ENCODE measurements at places on chromosomes 6 and 20.

GRCh38 chr6:9458424-9458823 is 956.5 kb downstream of the TFAP2A start:
- DNase-seq = no peak

DNA sequence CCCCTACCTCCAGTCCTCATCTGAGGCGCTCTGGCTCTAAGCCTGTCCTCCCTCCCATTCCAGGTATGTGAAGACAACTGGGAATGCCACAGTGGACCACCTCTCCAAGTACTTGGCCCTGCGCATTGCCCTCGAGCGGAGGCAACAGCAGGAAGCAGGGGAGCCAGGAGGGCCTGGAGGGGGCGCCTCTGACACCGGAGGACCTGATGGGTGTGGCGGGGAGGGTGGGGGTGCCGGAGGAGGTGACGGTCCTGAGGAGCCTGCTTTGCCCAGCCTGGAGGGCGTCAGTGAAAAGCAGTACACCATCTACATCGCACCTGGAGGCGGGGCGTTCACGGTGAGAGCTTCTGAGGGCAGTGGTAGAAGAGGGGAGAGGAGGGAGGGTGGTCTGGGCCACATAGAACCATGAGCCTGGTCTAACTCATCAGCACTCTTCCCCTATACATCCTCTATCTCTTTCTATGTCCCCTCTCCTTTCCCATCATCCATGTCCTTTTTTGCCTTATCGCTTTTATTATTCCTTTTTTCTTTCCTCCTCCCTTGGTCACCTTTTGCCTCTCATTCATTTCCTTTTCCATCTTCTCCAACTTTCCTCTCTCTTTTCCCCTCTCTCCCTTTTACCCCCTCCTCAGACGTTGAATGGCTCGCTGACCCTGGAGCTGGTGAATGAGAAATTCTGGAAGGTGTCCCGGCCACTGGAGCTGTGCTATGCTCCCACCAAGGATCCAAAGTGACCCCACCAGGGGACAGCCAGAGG is 3.5 kb downstream of the RING1 start:
- DNase-seq = no peak

DNA sequence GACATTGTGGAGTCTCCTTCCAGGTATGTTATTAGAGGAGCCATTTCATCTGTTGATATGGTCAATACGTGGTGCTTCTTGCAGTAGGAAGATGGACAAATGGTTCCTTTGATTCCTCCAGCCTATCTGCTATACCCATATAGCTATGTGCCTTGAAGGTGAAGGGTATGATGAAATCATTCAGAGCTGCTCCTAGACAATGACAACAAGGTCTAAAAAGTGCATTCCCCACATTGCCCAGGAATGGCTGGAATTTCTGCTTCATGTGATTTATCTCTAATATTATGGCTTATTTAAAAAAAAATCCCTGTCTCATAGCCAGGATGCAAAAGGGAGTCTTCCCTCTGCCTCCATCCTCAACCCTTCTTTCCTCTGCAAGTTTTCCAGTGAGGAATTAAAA is 14.1 kb downstream of the DAAM2 start:
- DNase-seq = no peak

DNA sequence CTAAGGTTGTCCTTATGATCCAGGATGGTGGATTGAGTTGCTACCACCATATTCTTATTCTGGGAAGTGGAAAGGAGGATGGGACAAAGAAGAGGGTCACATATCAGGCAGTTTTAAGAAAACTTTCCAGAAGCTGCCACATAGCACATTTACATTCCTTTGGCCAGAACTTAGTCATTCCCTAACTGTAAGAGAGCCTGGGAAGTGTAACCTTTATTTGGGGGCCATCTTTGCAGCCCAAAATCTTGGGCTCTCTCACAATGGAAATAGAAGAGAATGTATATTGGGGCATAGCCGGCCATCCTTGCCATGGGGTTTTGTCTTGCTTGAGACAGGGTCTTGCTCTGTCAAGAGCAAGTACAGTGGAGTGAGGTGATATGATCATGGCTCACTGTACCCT is 8.4 kb downstream of the ZNF341 start:
- no peak for DNase-seq

GRCh38 chr20:32457479-32457986 is 99.4 kb downstream of the ASXL1 start:
- DNase-seq = no peak

GRCh38 chr6:148470606-148471465 is 128.2 kb downstream of the SASH1 start:
- no peak for DNase-seq

DNA sequence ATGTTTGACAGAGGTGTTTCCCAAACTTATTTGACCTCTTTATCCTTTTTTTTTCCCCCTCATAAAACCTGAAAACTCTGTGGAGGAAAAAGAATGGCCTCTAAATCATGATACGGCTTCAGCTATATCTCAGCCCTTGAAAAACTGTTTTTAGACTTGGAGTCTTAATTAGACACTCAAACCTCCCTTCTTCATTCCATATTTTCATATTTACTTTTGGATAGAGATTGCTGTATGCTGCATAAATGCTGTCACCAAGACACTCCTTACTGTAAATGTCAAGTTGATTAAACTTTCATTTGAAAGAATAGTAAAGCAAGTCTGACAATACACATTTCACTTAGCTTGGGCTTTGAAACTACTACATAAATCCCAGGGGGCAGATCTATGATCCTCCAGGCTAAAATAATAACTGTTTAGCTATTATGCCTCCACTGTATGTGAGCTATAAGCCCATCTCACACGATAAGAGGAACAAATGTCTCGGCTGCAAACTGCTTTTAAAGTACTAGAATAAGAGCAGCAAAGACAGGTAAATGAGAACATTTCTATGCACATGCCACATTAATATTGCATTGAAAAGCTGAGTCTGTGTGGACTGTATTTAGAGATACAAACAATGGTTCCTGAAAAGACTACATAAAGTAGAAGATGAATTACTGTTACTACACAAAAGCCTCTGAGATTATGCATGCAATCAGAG is 141.3 kb upstream of the HMGN3 start:
- no peak for DNase-seq

DNA sequence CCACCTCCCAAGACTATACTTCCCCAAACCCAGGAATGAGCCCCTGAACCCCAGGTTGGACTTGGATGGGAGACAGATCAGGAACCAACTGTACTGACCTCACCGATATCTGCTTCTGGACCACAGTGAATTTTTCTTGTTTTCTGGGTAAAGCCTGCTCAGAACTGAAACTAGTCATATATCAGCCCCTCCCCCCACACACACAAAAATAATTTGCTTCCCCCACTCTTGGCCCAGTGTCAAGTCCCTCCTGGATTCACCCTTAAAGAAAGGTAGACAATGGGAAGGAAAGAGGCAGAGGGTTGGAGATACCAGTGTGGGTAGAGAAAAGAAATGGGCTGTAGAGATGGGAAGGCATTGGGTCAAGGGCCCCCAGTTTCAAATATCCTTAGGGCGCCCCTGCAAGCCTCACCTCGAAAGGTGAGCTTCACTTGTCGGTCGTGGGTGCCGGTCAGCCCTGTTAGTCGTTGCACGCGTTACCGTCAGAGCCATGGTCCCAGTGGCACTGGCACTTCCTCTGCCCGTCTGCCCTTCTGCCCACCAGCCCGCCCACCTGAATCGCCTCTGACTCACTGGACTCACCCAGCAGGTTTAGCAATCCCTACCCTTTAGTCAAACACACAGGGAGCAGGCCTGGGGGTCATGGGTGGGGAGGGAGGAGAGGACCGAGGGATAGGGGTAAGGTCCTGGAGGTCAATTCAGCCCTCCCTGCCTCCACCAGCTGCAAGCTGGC is 8.5 kb upstream of the SPAG4 start:
- DNase-seq = no peak

DNA sequence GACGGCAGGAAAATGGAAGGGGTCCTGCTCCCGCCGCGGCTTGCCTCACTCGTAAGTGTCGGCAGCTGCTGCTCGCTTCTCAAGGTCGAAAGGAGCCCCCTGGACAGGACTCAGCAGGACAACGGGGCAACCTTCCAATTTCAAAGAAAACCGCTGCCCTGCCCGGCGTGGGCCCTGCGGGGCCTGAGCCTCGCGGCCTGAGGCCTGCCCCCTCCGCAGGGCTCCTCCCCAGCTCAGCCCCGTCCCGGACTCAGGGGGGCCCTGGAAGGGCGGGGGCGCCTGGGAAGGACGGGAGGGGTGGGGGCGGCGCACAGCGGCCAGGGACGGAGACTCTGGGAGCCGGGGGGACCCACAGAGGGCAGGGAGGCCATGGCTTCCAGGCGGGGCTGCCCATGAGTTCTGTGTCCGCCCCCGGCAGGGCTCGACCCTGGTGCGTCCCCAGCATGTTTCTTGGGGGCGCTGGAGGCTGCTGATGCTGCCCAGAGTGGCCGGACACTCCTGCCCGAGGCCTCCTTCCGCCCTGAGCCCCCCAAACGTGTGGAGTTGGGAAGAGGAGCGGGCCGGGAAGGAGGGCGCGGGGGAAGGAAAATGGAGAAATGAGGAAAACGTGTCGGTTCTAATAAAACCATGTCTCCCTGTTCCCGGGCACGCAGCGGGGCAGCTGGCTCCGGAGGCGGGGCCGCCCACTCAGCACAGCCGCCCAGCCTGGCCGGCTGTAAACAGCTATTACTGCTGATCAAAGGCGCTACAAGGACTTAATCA is 114.6 kb downstream of the DLL1 start:
- DNase-seq = no peak

- DNase-seq = no peak
Observed at GRCh38 chr6:45514454-45515230, 136.9 kb upstream of the SUPT3H start.

- DNase-seq = no peak
Observed at GRCh38 chr6:143734641-143735063, 56.9 kb downstream of the PHACTR2 start.

DNA sequence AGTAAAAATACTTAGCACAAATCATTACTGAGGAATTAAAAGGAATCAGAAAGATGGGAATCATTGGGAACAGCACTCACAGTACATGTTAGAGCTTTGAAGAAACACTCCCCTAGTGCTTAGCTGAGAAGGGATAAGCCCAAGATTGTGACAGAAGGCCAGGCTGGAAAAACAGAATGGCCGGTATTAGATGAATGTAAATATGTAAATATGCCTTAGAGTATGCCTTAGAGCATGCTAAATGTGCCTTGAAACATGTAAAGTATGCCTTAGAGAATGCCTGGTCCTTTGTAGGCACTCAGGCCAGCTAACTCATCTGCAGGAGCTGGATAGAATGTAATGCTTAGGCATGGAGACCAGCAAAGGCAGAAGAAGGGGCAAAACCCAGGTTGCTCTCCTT is 10.6 kb upstream of the TENT5A start:
- no peak for DNase-seq

All from stimulated activated CD4-positive, alpha-beta T cell treated with anti-CD3 and anti-CD28 coated beads, TNF-alpha, amount 100 ng/mL, for 48 hours (primary cell).